COR-L47 (cell line): ENCODE measurements at places on chromosomes 1 and 21.

DNA sequence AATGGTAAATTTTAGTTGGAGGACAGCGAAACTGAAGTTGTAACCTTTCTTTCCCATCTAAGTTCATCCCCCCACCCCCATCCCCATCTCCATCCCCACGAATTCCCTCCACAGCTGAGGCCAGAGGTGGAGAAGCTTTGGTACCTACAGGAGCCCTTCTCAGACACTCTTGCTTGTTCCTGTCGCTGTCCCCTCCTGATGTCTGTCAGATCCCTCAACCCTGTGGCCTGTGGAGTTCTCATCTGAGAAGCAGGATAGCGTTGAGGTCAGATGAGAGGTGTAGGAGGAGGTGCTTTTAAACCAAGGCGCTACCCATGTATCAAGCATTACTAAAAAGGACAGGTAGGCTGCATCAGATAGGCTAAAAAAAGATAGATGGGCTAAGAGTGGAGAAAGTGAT is 769 bp downstream of the NTPCR start:
- no peak for DNase-seq

DNA sequence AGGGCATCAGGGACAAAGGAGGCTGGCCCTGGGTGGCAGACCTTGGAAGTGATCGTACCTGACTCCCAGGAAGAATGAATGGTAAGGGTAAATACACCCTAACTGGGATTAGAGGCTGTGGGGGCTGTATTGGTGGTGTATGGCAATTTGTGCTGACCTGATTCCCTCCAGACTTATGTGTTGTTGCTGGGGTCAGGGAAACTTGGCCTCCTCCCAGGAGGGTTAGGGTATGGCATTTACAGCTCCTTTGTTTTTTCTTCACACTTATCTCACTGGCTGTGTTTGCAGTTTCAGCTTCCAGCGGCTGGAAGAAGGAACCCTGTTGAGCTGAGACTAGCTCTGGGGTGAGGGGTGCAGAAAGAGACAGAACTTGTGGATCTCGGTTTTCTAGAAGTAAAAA is 8.2 kb downstream of the VANGL1 start:
- DNase-seq, result no peak

GRCh38 chr1:161119092-161119903 is 1.4 kb downstream of the NIT1 start:
- no peak for DNase-seq

DNA sequence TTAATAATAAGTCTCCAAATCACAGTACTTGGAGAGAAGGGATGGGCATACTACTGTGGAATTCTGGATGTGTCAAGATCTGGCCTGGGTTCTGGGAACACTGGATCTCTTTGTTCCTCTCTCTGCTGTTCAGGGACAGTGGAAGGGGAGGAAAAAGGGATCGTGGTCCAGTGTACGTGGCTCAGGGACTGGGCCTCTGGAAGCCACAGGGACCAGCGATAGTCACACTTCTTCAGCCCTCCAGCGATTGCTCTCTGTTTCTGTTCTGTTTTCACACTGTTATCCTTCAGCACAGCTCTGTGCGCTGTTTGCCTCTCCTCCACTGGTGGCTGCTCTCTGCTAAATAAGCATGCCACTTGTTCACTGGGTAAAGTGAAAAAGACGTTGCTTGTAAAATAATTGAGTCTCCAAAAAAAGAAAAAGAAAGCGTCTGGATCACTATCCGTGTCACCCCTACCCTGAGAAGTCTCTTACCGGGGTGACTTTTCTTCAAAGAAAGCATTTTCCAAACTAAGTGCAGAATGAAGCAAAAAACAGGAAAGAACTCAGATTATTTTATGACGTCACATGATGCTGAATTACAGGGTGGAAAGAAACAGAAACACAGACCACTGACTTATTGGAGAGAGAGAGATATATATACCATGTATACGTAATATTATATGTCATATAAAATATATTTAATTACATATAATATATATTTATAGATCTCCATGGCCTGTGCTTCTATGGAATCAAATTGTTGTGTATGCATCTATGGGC is 279.4 kb downstream of the RGS7 start:
- DNase-seq, result no peak

DNA sequence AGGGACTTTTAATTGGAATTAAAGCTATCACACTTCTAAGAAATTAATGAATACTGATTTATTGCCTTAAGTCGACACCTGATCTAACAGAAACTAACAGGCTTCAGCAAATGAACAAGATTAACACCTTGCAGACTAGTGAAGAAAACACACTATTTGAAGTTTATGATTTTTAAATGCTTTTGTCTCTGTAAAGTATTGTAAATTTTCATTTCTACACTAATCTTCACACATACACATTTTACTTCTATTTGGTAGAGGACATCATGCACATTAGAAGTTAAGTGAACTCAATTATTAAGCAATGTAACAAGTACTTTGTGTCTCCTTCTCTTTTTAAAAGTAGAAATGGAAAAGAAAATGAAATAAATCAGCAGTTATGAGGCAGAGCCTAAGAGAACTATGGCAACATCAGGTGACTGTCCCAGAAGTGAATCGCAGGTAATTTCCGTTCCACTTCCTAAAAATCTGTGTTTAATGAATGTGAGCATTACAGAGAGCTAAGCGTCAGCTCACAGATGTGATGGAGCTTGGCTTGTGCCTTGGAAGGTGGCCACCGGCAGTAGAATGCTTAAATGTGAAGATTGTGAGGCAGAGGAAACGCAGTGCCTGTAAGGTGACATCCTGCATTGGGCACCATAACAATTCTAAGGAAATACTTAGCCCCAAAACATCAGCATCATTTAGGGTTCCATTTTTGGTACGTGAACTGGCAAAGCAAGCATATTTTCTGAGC is 1.2 kb downstream of the PRMT2 start:
- DNase-seq, result no peak

- no peak for DNase-seq
Measured at GRCh38 chr1:235500971-235501540, 3.2 kb downstream of the B3GALNT2 start.

GRCh38 chr1:240054109-240054701 is 37.5 kb upstream of the FMN2 start:
- DNase-seq, result no peak

- peak; percentile 72 for DNase-seq
Measured at GRCh38 chr1:23343221-23344110, 618 bp downstream of the HNRNPR start.

- no peak for DNase-seq
Measured at GRCh38 chr1:43143441-43143888, 28.6 kb downstream of the EBNA1BP2 start.
